ENCODE measurements at places on chromosomes 6 and 20. TPM values are rescaled to one million over a fixed set of nuclear protein-coding genes. Genes with fewer than 3 reads are reported as not detected.

Gene ANGPT4
- total RNA-seq = 0.20 TPM

Gene HLA-DQB1
- total RNA-seq = 56.8 TPM

Gene CRYBG1
- 37.1 TPM for total RNA-seq

Gene PRDM13
- not detected for total RNA-seq

Gene CPNE1
- 185 TPM for total RNA-seq

Gene METTL24
- total RNA-seq = 3.3 TPM

Gene WFDC6
- total RNA-seq = not detected

Gene OR2B6
- not detected for total RNA-seq

Gene ECI2
- total RNA-seq = 34.4 TPM

Gene PTCRA
- total RNA-seq = 2.1 TPM

Gene MSH5
- 20.0 TPM for total RNA-seq

Gene GJA1
- 162 TPM for total RNA-seq

Gene CCN5
- total RNA-seq = 20.8 TPM

Gene SCGN
- not detected for total RNA-seq

Gene GMEB2
- total RNA-seq = 8.1 TPM

Gene RAB32
- total RNA-seq = 44.1 TPM

Measured in left lung (tissue), 14 donors.